ENCODE measurements at places on chromosomes 1 and 21.

DNA sequence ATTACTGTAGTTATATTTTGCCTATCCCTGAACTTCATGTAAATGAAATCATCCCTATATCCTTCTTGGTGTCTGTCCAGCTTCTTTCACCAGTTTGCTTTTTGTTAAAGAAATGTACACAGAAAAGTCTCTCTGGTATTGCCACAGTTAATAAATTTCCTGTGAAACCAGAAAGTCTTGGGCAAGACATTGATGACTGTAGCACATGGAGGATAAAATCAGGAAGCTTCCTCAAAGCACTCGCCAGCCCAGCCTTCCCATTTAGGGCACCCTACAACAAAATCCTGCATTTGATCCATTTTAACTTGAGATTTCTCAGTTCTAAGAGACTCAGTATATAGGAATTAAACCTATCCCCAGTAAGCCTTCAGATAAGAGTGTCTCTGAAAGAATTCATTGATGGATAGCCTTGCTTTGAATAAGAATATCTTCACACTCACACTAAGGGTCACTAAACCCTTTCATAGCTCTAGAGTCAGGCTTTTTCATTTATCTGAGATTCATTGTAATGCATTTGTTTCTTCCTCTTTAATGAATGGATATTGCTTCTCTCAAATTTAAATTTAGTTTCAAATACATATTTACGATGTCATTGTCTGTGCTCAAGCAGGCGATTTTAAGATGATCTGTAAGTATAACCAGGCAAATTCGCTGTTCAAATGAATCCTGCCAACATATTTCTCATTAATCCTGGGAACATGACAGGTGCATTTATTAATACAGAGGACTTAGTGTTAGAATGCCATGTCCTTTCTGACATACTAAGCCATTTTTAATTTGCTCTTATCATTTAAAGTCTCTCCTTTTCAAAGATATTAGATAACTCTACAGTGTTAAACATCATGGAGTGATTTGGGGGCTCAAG, 153.1 kb downstream of the GRIK1 start:
- no peak for DNase-seq

GRCh38 chr1:9871707-9872425, 38.2 kb downstream of the CTNNBIP1 start:
- DNase-seq = no peak

DNA sequence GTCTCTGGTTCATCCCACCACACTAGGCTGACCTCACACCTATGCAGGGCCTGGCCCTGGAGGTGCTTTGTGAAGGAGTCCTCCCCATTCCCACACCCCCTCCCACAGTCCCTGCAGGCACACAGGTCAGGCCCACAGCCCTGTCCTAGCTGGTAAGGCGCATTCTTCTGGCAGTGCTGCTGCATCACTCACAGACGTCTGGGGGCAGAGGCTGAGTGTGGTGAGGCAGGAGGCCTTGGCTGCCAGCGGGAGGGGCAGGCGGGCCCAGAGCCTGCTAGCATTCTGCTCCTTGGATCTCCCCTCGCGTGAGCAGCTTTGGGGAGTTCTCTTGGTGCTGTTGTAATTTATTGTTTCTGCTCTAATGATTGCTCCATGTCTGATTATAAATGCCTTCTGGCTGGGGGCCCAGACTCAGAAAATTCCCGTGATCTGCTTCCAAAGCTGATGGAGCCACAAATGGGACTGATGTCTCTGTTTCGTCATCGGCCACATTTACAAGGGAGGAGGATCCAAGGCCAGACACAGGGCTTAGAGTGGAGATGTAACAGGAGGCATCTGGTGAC, 62.9 kb downstream of the TRABD2B start:
- DNase-seq = peak; percentile 95

DNA sequence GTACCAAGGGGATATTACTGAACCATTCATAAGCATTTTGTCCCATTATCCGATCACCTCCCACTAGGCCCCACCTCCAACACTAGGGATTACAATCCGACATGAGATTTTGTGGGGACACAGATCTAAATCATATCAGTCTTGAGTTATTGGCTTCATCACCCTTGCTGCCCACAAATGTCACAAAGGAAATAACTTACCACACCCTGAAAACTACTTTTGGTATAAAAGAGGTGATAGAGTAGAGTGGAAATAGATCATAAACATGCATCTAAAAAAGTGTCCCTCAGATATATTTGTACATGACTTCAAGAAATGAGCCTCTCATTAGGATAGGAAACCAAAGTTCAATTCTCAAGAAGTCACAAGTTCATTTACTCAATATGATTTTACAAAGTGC, 22.6 kb upstream of the FCRL3 start:
- DNase-seq = no peak

GRCh38 chr1:109935451-109935900, 24.8 kb downstream of the CSF1 start:
- no peak for DNase-seq

GRCh38 chr1:117641536-117641935, 35.7 kb downstream of the TENT5C start:
- no peak for DNase-seq

- DNase-seq = peak; percentile 11
These were observed 26.8 kb upstream of the RASAL2 start for GRCh38 chr1:178066908-178067614.

- peak; percentile 31 for DNase-seq
These were observed 61.0 kb upstream of the CSF1 start for GRCh38 chr1:109849655-109850054.
